ENCODE measurements at places on chromosomes 2 and 18.

DNA sequence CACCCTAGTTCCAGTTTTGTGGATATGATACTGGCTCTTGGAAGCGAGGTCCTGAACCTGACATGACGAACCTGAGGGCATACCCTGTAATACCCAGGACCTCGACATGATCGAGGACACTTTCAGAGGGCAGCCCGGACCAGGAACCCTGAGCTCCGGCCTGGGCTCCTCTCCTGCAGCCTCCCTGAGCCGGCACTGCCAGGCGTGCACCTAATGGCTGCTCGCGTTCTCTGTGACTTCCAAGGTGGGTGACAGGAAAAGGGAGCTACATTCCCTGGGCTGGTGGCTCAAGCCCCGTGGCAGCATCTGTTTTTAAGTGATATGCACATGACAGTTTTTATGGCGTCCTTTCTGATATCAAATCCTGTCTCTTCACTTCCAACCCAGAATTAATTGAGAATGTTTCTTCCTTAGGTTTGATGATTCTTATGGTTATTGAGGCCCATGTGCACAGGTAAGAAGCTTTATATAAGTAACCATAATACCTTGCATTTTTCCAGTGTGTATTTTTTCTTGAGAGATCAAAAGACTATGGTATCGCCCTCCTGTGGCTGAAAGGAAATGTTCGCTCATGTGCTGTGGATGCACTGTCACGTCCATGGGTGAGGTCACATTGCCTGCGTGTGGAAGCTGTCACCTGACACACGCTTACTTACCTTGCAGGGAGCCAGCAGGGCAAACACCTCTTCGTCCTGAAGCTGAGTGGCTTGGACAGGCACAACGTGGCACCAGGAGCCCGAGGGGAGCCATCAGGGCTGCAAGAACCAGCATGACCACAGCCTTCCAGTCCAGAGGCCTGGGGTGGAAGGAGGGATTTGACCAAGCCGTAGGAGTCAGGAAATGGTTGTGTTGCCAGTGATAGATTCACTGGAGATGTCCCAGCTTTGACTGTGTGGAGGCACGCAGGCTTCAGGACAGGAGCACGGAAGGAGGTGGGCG lies 367.4 kb upstream of the MYT1L start:
- no peak for DNase-seq

- no peak for DNase-seq
Observed at GRCh38 chr2:130840506-130840905, 3.8 kb downstream of the ARHGEF4 start.

DNA sequence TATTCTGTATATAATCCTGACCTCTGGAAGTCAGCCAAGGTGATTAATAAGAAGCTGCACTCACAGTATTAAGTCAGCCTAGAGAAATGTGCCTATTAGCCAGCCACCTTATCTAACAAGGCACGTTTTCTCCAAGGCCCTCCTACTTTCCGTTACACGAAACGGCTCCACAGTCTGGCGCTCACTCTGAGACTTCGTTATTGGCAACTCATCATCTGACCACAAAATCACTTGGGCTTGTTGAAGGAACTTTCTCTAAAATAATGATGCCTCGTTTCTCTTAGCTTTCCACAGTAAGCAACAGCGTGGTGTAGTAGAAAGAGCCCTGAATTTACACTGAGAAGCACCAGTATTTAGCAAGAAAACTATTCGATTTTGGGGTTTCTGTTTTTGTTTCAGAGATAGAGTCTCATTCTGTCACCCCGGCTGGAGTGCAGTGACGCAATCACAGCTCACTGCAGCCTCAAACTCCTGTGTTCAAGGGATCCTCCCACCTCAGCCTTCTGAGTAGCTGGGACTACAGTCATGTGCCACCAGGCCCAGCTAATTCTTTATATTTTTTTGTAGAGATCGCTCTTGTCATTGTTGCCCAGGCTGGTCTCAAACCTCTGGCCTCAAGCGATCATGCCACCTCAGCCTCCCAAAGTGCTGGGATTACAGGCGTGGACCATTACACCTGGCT lies 53.6 kb upstream of the SLC14A1 start:
- DNase-seq = no peak

- DNase-seq = no peak
Observed at GRCh38 chr18:49471532-49471931, 11.1 kb upstream of the DYM start.

GRCh38 chr18:45896991-45897390 lies 70.1 kb downstream of the EPG5 start:
- DNase-seq = no peak

- no peak for DNase-seq
Observed at GRCh38 chr2:54590216-54591120, 133.0 kb upstream of the EML6 start.

DNA sequence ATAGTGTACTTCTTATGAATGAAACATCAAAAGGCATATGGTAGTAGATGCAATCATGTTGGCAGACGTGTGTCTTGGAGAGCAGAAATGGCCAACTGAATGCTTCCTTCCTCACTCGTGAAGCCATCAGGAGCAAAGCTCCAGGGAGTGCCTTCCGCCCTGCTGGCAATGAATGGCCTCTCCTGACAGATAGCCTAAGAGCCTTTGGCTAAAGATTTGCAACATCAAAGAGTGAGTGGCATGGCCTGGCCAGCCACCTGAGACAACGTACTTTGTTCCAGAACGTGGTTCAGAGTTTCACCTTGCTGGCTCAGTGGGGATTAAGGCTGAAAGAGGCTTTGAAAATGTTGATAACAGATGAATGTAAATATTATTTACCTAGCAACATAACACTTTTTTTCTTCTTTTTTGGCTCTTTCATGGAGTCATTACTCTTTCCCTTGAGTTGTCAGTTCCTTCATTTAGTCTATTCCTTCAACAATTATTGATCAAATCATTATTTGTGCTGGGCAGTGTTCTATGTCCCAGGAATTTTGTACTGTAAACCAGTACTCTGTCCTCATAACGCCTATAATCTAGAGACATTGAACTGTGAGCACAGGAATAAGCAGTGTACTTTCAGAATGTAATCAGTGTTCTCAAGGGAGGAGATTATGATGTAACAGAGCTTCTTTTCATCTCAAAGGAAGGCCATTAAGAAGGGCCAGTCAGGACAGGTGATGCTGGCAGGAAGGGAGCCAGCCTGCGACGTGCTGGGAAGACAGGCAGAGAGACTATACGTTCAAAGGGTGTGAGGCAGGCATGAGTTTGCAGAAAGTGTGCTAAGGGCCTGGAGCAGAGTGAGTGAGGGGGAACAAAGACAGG lies 59.4 kb upstream of the SH3RF3 start:
- DNase-seq = no peak

DNA sequence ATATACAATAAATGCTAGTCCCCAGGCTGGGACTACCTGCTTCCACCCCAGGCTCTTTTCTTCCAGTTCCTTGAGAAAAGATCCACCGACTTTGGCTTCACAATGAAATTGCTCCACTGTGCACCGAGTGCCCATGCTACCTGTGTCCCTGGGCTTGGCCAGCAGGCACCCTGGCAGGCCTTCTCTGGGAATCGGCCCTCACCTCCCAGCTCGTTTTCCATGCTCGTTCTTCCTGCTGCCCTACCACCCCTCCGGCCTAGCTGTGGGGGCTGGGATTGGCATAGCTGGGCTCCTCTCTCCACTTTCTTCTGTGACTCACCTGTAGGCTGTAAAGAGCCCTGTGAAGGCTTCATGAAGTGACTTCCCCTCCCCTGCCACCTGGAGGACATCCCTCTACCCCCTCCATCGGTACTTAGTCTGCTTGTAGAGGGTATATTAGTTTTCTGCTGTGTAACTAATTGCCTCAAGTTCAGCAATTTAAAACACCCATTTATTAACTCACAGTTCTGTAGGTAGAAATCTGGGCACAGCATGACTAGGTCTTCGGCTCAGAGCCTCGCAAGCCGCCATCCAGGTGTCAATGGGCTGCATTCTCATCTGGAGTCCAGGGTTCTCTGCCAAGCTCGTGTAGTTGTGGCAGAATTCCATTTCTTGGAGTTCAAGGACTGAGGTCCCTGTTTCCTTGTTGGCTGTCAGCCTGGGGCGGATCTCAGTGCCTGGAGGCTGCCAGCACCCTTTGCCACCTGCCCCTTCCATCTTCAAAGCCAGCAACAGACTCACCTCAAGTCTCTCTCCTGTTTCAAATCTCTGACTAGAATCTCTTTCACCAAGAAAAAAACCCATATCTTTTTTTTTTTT lies 57.6 kb downstream of the DPYSL5 start:
- no peak for DNase-seq

- DNase-seq = no peak
Observed at GRCh38 chr2:77566582-77566981, 44.4 kb upstream of the LRRTM4 start.

DNA sequence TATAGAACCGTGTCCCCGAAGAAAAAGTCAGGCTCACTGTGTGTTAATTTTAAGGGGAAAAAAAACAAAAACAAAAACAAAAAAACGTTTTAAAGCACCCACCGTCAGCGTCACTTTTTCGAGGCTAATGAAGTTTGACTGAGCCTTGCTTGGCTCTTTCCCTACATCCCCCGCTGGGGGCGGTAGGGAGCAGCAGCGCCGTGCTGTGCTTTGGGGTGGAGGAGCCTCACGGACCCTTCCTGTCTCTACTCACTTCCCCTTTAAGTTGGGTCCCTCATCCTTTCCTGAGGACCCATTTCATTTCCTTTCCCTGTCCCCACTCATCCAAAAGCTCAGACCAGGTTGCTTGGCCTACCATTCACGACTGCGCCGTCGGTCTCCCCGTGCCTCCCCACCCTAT lies 82.8 kb upstream of the RPL31 start:
- no peak for DNase-seq

- DNase-seq = no peak
Observed at GRCh38 chr2:120669121-120669952, 66.3 kb upstream of the GLI2 start.

DNA sequence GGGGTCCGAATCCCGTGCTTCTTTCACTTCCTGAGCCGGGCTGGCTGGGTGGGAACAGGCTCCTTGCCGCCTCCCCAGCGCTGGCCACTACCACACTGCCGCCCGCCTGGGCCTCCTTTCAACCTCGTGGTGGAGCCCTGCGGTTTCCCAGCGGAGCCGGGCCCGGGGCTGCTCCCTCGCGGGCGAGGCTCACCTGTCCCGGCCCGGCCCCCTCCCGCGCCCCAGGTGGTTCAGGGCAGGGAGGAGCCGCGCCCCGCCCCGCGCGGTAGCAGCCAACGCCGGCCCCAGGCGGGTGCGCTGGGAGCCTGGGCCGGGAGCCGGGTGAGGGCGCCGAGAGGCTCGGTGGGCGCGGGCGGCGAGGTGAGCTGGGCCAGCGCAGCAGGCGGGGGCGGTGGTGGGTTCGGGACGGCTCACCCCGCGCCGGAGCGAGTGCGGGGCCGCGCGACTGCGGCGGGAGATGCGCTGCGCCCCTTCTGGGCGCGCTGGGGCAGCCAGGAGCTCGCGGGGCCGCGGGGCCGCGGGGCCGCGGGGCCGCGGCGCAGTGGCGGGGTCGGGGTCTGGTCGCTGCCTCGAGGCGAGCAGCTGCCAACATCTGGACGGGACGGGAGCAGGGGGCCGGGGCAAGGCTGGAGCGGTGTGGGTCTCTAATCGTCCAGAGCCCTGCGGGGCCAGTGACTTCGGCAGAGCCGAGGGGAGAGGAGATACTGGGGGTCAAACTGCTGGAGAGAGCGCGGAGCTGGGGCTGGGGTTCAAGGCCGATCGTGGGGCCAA lies at the start of gene LYPD6B:
TSS of gene LYPD6B (plus strand) at position 258 of the 771 bp plus-strand sequence. CDS start 92,250 bp downstream, outside the sequence.
- DNase-seq = no peak

GRCh38 chr2:26933431-26934334 lies 36.8 kb upstream of the MAPRE3 start:
- no peak for DNase-seq

DNA sequence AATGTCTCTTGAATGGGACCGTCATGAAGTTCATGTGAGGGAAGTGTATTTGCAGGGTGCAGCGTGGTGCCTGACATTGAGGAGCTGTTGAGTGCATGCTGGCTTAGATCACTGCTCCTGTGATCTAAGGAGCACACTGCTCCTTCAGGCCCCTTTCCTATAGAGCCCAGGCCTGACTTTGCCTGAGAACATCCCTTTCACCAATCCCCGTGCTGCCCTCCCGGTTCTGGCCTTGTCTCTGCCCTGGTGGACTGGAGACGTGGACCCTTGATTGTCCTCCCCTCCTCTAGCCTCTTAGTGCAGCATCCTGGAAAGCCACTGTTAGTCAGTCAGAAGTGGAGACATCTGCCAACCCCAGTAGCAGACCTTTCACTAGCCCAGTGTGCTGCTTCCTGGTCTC lies 323.6 kb upstream of the HS6ST1 start:
- no peak for DNase-seq

GRCh38 chr18:74996055-74996454 lies 212.9 kb downstream of the PTGR3 start:
- DNase-seq = no peak

GRCh38 chr18:37332628-37333420 lies 232.8 kb downstream of the CELF4 start:
- DNase-seq = no peak

DNA sequence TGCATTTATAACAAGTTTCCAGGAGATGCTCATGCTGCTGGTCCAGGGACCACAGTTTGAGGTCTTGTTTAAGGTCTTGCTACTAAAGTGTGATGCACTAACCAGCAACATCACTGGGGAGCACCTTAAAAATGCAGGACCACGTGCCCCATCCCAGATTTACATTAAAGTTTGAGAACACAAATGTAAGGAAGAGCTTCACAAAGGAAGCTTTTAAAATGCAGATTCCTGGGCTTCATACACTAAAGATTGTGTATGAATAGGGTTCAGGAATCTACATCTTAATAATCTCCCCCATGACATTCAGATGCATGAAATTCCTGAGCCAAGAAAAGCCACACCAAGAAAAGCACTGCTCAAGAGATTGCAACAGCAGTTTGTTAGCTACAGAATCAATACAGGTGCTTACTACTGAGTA lies 235.3 kb upstream of the TANK start:
- no peak for DNase-seq

DNA sequence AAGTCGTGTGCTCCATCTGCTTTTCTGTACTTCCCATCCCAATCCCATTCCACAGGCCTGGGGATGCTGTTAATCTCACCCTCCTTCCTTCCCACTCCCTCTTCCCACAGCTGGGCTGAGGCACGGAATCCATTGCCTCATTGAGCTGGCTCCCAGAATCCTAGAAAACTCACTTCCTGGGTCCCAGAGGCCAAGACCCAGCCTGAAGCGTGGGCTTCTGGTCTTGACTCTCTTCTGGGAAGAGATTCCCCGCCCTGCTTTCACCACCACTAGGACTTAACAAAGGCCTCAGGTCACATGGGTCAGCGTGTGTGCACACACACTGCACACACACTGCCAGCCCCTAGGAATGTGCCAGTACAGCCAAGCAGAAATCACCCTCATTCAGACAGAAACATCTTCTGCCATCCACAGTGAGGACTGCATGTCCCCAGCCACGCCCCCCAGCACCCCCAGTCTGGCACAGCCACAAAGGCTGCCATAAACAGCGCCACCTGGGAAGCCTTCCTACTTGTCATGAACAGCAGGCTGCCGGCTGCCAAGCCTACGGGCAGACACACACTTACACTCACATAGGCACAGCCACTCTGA lies 165.8 kb downstream of the TNS1 start:
- DNase-seq = no peak

- no peak for DNase-seq
Observed at GRCh38 chr2:196954001-196954400, 27.5 kb upstream of the PGAP1 start.

DNA sequence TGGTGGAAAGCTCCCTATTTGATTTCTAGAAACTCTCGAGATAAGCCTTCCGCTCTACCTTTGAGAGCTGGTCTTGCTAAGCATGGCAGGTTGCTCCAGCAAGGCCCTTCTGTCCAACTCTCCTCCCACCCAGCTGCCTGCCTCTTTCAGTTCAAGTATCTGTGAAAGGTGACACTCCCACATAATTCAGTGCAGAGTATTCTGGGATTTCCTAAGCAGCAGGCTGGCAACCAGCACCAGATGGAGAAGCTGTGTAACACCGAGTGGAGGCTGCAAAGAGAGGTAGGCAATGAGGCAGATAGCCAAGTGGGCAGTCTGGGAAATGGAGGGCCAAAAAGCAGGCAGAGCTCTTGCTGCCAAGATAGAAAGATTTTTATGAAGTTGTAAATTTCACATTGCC lies 88.4 kb upstream of the CAVIN2 start:
- DNase-seq = no peak
